Heart left ventricle (tissue), 16 donors: ENCODE measurements at places on chromosomes 13 and 19.
A peak's percentile ranks its signal among the peaks of the same experiment; 100 is the strongest.

- no peak for DNase-seq
Observed at GRCh38 chr13:111469916-111470506, 149.6 kb downstream of the TEX29 start.

DNA sequence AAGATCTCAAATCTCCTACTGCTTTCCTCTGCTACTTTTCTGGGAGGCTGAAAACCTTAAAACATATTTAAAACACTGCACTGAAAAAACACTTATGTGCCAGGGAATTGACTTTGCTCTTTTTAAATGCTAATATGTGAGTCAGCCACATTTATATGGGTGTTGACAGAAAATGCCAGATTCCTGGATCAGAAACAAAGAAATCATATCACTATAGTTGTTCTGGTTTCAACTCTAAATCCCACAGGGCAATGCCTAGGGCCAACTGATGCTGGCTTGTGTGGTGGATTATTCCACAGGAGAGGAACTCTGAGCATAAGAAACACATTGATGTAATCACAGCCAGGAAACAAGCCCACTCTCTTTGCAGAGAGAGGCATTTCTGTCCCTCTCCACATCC lies 1439.0 kb upstream of the SPRY2 start:
- DNase-seq: no peak

DNA sequence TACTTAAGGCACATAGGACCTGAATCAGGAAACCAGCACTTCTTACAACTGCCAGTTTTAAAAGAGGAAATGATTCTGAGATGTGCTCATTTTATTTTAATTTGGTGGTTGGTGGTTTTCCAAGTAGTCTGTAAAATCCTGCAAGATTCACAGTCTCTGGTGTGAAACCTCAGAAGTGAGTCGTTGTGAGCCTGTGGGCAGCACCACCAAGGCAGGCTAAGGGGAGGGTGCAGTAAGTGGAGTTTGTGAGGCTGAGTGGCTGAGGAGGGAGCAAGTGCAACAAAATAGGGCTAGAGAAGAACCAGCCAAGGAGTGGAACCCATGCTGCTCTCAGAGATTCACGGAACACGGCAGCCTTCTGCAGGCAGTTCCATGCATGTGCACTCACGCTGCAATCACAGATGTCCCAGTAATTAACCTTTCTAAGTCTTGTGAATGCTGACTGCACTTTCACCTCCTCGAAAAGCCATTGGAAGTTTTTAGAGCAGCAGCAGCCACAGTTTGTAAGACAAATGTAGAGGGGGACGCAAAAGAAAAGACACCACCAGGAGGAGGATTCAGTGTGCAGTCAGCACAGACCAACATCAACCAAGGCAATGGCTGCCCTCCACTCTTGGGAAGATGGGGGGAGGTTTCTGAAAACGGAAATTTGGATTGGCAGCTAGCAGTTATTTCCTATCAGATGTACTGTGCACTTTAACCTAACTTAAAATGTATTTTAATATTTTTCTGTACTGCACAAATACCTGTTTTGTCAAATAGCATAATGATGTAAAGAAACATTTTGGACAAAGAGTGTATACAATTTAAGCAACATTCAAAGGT lies 44.9 kb downstream of the ESD start:
- DNase-seq: no peak

DNA sequence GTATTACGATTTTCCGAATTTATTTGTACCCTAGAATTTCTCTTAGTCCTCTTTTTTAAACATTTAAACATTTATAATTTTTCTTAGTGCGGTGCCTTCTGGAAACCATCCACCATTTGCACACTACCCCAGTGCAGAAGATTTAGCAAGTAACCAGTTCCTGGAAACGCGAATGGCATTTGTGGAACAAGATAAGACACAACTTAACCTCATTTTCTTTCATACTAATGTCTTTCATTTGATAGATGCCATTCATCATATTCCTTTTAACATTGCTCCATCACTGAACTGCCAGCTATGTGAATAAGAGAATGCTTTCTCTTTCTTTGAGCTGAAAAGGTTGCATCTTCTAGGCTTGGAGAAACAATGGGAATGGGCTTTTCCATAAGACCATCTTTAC lies 6.8 kb downstream of the FRY start:
- no peak for DNase-seq

- no peak for DNase-seq
Observed at GRCh38 chr13:45133396-45134118, 13.2 kb downstream of the GTF2F2 start.

DNA sequence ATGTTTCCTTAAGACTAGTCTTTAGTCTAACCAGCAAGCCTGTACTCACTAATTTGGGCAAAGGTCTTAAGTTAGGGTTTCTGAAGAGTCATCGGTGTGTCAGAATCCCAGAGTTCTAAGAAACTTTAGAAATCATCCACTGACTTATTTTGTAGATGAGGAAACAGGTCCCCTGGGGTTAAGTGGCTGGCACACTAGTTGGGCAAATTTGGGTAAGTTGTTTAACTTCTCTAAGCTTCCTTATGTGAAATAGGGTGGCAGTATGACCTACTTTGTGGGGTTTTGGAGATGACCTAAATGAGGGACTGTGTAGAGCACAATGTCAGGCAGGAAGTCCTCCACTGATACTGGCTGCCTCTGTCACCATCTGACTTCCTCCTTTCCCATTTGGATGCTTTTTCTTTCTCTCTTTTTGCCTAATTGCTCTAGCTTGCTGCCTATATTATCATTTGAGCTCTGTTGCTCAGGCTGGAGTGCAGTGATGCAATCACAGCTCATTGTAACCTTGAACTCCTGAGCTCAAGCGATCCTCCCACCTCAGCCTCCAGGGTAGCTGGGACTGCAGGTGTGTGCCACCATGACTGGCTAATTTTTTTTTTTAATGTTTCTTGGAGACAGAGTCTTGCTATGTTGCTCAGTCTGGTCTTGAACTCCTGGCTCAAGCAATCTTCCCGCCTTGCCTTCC lies 2.3 kb downstream of the ADGRE3 start:
- DNase-seq: no peak

DNA sequence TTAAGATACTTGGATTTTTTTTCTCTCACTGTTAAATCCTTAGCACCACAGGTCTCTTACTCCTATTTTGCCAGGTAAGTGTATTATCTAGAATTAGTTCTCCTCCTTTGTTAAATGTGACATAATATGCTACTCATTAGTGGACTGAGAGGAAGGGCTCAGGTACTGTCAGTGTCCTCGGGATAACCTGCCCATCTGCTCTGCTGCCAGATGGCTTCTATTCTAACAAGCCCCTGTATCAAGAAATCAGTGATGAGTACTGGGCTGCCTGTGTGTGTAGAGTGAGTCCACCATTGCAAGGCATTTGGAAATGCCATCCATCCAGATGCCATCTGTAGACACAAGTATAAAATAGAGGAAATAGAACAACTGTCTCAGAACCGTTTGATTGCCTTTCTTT lies 209.6 kb downstream of the ATP8A2 start:
- DNase-seq: no peak

GRCh38 chr13:81207231-81207630 lies 866.3 kb upstream of the SPRY2 start:
- no peak for DNase-seq

DNA sequence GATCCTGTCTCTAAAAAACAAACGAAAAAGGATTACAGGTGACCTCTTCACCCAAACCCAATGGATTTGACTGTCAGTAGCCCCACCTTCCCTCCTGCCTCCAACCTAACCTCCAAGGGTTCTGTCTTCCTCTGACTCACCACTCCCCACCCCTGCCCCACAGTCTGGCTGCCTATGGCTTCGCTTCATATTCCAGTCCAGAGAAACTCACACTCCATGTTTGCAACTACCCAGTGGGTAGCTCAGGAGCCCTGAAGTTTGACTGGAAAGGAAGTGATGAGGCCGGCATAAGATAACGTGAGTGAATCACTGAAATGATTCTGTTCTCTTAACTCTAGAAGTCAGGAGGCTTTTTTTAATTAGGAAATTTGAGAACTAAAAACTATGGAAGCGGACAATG lies 303.9 kb downstream of the FOXO1 start:
- no peak for DNase-seq

GRCh38 chr13:52809310-52809769 lies 39.1 kb downstream of the PCDH8 start:
- peak; percentile 65 for DNase-seq

DNA sequence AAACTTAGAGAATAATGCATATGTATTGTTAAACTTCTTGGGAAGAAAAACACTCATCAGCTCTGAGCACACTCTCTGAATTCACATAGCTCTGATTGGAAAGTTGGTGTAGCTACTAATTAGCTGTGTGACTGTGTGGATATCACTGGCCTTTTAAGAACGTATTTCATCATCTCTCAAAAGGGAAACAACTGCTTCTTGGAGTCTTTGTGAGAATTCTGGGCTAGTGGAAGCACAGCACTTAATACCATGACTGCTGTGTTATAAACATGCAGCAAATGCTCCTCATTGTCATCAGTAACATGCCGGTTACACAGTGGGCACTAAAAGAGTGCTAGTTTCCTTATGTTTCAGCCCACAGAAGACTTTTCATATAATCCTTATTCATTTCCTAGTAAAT lies 220.9 kb upstream of the CSNK1A1L start:
- DNase-seq: no peak

DNA sequence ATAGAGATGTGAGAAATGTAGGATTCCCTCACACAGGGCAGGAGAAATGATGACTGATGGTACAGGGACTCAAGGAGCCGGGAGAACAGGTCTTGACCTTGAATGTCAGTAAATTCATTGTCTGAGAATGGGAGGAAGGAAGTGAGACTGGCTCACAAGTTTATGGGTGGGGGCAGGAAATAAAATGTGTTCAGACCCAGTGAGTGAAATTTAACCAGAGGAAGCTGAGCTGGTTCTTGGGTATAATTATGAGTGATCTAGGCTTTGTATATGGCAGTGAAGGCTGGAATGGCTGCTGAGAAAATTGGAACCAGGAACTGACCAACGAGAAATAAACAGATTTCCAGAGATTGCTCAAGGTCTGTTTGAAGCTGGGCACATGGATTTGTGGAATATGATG lies 6.3 kb upstream of the IGSF23 start:
- DNase-seq: no peak

- DNase-seq: no peak
Observed at GRCh38 chr19:20928371-20928770, 5.3 kb downstream of the ZNF85 start.

DNA sequence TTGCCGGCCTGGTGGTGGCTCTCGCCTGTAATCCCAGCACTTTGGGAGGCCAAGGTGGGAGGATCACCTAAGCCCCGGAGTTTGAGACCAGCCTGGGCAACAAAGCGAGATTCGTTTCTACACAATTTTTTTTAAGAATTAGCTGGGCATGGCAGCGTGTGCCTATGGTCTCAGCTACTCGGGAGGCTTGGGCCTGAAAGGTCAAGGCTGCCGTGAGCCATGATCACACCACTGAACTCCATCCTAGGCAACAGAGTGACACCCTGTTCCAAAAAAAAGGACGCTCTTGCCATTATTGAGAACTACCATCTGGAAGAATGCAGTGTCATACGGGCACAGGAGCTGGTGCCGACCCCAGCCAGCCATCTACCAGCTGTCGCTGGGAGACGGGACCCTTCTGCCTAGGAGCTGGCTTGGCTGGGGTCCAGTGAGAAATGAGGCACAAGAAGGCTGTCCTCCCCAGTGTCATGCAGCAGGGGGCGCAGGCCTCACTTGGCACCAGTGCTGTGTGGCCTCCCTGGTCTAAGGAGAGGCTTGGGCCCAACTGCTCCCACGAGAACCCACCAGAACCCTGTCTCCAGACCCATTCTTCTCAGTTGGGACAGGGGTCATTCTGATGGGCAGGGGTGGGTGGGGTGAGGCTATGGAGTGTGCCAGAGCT lies 12.2 kb upstream of the RELB start:
- peak; percentile 55 for DNase-seq

GRCh38 chr19:38081547-38082255 lies 142.3 kb downstream of the DPF1 start:
- no peak for DNase-seq

- no peak for DNase-seq
Observed at GRCh38 chr19:16497042-16497441, 848 bp downstream of the C19orf44 start.

- DNase-seq: no peak
Observed at GRCh38 chr13:44768775-44769581, 192.8 kb upstream of the TSC22D1 start.

DNA sequence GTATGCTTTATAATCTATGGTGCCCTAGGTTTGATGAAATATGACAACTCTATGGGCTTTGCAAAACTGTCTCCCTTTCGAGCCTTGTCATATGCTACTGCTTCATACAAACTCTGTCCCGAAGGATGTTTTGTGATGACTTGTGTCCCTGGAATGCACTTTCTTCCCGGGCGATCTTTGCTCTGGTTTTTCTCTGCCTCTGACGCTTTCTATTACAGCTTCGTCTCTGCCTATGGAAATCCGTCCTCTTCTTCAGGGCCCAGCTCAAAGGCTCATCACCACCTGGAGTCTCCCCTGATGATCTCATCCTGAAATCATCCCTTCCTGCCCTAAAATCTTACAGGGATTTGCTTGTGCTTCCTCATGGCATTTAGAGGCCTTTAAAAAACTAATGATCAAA lies 191.5 kb upstream of the KL start:
- no peak for DNase-seq

DNA sequence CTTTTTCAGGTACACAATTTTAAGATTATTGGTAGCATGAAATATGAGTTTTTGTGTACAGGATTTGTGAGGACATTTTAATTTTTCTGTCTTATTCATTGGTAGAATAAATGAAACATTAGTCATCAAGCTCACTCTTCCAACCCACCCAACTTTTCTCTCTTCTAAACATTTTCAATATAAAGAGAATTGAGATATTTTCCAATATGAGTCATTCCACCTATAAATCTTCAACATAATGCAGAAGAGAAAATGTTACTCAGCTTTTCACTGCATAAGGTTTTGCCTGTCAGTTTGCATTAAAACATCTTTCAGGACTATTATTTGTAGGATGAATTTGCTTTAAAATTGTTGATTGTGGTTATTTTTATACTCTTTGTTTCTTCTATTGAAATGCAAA lies 330.7 kb downstream of the PCDH20 start:
- DNase-seq: no peak

- no peak for DNase-seq
Observed at GRCh38 chr19:37695144-37695899, 24.2 kb downstream of the ZNF607 start.

GRCh38 chr19:35298561-35298972 lies 6.6 kb downstream of the MAG start:
- DNase-seq: no peak

DNA sequence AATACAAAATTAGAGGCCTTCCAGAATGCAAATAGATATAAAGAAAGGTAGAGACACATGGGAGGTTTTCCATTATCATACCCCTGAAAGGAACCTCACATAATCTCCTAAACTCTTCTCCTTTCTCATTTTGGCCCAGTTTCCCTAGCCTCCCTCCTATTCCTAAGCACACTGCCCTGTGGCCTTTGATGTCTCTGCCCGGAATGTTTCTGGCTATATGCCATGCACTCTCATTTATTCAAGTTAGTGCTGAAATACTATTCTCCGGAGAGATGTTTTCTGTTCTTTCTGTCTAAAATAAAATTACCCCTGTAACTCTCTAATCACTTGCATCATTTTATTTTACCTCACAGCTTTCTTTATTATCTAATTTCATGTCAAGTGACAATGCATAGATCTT lies 1287.7 kb downstream of the SLITRK5 start:
- no peak for DNase-seq

GRCh38 chr13:98792321-98792720 lies 39.8 kb upstream of the SLC15A1 start:
- no peak for DNase-seq

- DNase-seq: no peak
Observed at GRCh38 chr19:12478234-12478941, 6.2 kb downstream of the ZNF709 start.
